Cortex of kidney (tissue), 1 donor: ENCODE measurements at places on chromosomes 2 and 18.

- no peak for DNase-seq
These were observed 14.7 kb downstream of the SULT6B1 start for GRCh38 chr2:37173741-37174140.

DNA sequence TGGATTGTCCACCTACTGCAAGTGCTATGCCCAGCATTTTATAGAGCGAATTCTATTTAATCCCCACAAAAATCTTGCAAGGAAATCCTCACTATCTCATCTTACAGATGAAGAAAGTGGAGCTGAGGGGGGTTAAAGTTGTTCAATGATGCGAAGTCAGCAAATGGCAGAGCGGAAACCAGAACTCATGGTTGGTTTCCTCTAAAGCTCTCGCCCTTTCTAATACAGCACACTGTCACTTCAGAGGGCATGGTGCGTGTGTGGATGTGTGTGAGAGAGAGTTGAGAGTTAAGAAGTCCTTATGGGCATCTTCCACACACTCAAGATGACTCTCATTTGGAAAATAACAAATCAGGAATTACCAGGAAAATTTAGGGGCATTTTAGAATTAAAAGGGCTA is 78.4 kb downstream of the TGFA start:
- DNase-seq, result no peak

DNA sequence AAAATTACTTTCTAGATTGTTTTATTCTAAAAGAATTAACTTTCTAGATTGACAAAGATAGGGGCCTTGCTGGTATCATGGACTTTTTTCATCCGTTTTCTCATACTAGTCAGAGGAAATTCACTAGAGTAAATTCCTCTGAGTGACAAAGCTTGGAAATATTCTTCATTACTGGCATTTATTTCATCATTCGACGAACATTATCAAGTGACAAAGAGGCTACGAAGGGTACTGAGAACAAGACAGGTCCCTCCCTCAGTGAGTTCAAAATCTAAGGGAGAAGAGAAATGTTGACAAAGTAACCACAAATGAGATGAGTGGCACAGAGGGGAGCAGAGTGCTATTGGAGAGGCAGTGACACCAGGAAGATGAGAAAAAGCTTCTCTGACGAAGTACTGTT is 4.3 kb downstream of the EPG5 start:
- no peak for DNase-seq

DNA sequence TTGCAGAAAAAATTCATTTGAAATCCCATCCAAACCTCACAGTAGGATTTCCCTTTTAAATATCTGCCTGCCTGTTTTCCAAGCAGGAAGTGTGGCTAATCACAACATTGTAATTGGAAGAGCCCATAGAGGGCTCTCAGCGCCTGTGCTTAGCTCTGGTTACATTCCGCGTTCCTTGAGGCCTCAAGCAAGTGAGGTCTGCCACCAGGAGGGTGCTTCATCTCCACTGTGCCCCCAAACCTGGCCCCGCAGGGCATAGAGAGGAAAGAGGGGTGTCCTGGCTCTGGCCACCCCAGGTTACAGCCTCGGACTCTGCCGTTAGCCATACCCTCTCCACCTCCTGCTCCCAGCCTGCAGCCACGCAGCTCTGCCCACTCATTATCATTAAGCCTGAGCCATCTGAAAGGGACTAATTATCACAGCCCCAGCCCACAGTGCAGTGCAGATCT is 214.8 kb downstream of the SP3 start:
- DNase-seq, result no peak

- no peak for DNase-seq
These were observed 307.0 kb upstream of the CWC22 start for GRCh38 chr2:180314086-180314485.

GRCh38 chr2:240432430-240432819 is 3.0 kb upstream of the GPC1 start:
- no peak for DNase-seq

DNA sequence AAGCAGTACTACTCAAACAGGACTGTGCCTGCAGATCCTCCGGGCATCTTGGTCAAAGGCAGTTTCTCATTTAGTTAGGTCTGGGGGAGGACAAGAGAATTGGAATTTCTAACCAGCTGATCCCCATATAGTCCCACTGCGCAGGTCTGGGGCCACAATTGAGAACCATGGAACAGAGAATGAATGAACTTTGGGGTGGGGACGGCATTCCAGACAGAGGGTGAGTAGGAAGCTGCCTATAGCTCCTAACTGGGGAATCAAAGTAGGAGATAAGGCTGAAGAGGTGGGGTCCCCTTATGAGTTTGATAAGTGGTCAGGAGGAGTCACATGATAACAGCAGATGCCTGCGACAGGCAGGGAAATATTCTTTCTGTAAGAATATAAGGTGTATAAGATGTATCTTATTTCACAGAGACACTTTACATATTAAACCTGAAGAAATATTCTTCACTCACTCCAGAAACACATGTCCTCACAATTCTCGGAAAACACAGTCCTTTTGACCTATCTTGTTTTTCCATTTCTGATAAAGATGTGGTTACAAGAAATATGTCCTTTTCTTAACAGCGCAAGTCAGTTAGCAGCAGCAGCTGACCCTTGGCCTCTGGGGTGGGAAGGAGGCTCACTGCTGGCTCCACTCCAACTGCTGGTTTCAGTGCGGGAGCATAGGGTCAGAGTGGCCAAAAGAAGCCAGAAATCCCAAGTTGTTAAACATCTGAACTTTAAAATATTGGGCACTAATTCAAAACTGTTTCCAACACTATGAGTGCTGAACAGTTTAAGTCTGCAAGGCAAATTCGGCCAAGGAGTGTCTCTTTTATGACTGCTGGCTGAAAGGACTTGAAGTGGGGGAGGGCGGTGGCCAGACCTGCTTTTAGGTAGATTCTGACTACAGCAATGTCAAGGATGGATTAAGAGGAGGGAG is 12.6 kb upstream of the TMEM214 start:
- DNase-seq, result no peak

- DNase-seq, result no peak
These were observed 37.6 kb downstream of the C18orf63 start for GRCh38 chr18:74353169-74353775.

- no peak for DNase-seq
These were observed 243.8 kb downstream of the CELF4 start for GRCh38 chr18:37321582-37322491.

GRCh38 chr18:23538870-23539269 is 35.6 kb downstream of the RMC1 start:
- no peak for DNase-seq

GRCh38 chr2:232315049-232315922 is 63.3 kb upstream of the ALPP start:
- DNase-seq, result no peak

GRCh38 chr2:51065276-51065675 is 33.3 kb upstream of the NRXN1 start:
- DNase-seq, result no peak

- no peak for DNase-seq
These were observed 15.5 kb upstream of the SIX2 start for GRCh38 chr2:45024600-45025291.

DNA sequence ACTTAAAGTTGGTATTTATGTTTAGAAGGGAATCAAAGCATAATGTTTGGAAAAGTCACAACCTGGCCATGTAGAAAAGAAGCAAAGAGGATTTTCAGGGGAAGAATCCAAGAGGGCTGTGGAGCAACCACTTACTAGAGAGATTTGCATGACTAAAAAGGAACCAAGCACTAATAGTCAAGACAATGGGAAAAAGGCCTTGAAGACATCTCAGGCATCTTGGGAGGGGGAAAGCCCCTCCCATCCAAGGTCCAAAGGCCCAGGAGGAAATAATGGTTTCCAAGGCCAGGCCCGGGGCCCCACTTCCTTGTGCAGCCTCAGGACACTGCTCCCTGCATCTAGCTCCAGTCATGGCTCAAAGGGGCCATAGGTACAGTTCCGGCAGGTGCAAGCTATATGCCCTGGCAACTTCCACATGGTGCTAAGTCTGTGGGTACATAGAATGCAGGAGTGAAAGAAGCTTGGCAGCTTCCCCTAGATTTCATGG is 128.1 kb downstream of the EIPR1 start:
- DNase-seq, result no peak
